ENCODE measurements at places on chromosomes 13 and 19.
A peak's percentile ranks its signal among the peaks of the same experiment; 100 is the strongest.

DNA sequence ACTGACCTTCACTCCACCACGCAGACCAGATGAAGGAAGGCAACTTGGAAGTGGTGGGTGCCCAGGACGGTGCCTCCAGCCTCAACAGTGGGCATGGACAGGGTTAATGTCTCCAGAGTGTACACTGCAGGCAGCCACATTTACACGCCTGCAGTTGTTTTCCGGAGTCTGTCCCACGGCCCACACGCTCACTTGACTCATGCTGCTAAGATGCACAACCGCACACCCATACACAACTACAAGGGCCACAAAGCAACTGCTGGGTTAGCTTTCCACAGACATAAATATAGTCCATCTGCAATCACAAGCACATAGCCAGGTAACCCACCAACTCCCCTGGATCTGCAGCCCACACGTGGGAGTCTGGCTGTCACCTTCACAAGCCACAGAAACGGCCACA, 12.6 kb upstream of the AXL start:
- no peak for DNase-seq

GRCh38 chr19:1396768-1397679, 4.3 kb downstream of the GAMT start:
- DNase-seq: no peak

GRCh38 chr13:30752201-30752797, 17.0 kb downstream of the ALOX5AP start:
- DNase-seq: no peak

DNA sequence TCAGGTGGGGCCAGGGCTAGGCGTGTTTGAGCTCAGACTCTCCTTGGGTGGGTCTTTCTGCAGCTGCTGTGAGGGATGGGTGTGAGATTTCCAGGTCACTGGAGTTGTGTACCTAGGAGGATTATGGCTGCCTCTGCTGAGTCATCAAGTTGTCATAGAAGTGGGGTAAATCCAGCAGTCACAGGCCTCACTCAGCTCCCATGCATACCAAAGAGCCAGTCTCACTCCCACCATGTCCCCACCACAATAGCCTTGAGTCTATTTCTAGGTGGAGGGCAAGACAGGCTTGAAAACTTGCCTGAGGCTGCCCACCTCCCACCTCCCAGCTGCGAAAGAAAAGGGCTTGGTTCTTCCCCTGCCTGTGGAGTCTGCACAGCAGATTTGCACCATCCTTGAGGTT, 194.0 kb upstream of the PCDH17 start:
- DNase-seq: no peak

GRCh38 chr13:99393791-99394735, 86.9 kb upstream of the GPR183 start:
- DNase-seq: no peak

DNA sequence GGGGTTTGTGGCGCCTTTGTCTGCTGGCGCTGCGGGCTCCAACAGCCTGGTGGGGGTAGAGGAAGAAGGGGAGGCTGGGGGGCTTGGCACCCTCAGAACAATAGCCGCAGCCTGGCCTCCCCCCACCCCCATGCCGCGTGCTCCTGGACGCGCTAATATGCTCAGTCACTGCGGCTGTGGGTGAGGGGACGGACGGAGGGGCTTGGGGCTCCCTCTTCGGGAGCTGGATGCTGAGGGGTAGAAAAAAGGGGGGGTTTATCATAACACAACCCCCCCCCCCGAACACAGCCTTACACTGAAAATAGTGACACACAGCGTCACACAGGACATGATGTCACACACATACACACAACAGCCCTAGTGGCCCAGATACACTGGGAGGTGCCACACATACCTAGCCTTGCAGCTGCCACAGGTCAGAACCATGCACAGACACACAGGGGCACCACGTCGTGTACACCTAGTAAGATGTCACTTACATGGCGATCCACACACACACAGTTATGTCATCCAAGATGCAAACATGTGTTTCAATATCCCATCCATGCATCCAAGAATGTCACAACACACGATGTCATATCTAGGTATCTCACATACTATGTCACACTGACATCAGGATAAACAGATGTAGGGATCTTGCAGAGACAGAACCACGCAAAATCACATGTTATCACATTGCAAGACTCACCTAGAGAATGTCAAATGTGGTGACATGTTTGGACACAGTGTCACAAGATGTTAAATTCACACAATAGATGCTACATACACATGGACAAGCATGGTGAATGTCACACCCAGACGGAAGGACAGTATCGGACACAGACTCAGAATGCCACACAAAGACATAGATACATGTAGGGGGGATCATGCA, 806 bp downstream of the MAST1 start:
- DNase-seq: no peak

- peak; percentile 62 for DNase-seq
These were observed 24.2 kb downstream of the CEBPG start for GRCh38 chr19:33397536-33398360.

- no peak for DNase-seq
These were observed 164.2 kb downstream of the MTUS2 start for GRCh38 chr13:28984326-28984725.

- peak; percentile 73 for DNase-seq
These were observed 110.9 kb downstream of the CRYL1 start for GRCh38 chr13:20414546-20415305.

All from suprapubic skin (tissue), 4 donors.